ENCODE measurements at places on chromosomes 2 and 18. TPM values are rescaled to one million over a fixed set of nuclear protein-coding genes. Genes with fewer than 3 reads are reported as not detected.

GRCh38 chr18:44682871-44683221, 2.2 kb downstream of the SETBP1 start:
- no peak for DNase-seq

The CROCC2 gene
- total RNA-seq = not detected

GRCh38 chr2:74739129-74739528, 85.1 kb downstream of the SEMA4F start:
- DNase-seq = no peak

GRCh38 chr2:171327043-171327496, 106.7 kb downstream of the METTL8 start:
- DNase-seq = no peak

The NEU2 gene
- total RNA-seq = not detected

DNA sequence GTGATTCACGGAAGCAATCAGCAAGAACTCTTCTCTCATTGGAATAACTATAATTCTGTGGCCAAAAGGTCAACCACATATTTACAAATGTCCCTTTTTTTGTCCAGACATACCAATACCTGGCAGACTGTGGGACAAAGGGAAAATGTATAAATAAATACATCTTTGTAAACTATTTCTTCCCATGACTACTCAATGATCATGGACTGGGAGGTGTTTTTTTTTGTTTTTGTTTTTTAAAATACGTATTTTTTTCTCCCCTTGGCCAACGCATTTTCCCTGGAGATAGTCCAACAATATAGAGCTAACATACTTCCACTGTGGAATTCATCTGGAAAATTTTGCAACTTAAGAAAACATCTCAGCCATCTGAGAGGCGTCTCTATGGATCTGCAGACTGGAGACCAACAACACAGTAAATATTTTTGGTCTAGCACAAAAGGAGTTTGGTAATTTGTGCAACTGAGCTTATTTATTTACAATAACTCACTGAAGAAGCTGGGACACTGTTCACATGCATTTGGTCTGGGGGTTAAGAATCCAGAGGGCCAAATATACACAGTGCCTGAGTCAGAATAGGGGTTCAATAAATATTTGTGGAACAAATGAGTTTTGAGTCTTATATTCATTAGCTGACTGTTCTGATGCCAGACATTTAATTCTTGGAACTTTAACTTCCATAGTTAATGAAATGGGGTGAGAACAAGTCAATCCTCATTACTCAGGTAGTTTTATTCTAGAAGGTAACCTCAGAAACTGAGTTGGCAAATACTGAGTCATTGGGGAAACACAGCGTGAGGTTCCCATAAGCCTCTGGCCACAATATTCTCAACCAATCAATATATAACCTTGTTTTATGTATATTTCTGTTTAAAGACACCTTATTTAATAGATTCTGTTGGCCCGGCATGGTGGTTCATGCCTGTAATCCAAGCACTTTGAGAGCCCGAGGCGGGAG, 36.2 kb downstream of the CCBE1 start:
- no peak for DNase-seq

GRCh38 chr2:168255103-168255502, 7.7 kb upstream of the STK39 start:
- DNase-seq = no peak

- no peak for DNase-seq
Measured at GRCh38 chr2:96926236-96926635, 56.4 kb upstream of the SEMA4C start.

DNA sequence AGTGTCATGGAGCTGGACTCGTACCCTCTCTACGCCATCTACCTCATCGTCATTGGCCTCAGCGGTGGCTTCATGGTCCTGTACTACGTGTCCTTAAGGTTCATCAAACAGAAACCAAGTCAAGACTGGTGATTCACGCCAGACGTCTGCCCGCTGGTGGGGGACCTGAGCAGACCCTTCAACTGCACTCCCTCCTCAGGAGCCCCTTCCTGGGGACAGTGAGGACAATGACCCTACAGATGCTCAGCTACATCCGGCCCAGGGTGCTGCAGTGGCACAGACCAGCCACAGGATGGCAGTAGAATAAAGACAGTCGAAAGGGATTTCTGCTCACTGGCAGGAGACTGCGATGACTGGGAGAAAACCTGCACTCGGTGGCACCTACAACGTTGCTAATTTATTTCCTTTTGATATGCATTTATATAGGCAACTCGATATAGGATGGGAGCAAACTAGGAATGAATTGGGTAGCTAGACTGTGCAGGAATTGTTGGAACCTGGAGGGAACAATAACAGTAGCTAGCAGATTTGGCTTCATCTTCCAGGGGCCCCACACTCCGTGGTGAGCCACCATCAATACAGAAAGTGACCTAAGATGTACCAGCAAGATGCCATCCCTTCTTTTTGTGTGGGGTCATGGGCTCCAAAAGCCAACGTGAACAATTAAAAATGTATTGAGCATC, 39.2 kb downstream of the ABCG8 start:
- peak; percentile 74 for DNase-seq

DNA sequence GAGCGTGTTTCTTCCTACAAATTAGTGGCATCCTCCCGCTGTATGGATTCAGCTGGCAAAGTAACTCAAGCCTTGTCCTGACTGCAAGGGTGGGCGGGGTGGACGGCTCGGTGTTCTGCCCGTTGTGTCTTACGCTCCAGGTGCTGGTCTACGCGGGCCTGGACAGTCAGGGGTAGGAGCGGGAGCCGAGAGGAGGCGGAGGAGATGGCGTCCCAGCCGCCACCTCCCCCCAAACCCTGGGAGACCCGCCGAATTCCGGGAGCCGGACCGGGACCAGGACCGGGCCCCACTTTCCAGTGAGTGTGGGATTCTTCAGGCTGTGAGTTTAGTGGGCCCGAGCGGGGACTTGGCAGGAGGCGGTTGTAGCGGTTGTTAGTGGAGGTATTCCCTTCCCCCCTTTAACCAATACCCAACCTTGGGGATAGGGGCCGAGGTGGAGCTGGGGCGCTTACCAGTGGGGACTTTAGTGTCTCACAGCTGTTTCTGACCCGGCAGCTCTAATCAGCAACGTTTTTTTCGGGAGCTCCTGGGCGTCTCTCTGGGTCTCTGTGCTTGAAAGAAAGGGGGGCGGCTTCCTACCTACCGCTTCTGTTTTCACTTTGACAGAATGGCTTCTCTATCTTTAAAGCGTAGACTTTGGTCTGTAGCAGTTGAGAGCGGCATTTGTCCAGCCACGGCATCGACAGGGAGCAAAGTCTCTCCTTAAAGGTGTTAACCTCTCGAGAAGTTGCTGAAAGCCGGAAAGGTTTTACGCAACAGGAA, at the start of the genes PEX13 and PUS10:
Gene PEX13 (plus strand): TSS at position 165 of the 762 bp plus-strand sequence. CDS start 40 bp downstream, at position 205.
Gene PUS10 (minus strand): TSS at position 700 of the 762 bp plus-strand sequence. CDS start 6,365 bp downstream, outside the sequence.
- peak; percentile 60 for DNase-seq

The FIGN gene
- 14.0 TPM for total RNA-seq

DNA sequence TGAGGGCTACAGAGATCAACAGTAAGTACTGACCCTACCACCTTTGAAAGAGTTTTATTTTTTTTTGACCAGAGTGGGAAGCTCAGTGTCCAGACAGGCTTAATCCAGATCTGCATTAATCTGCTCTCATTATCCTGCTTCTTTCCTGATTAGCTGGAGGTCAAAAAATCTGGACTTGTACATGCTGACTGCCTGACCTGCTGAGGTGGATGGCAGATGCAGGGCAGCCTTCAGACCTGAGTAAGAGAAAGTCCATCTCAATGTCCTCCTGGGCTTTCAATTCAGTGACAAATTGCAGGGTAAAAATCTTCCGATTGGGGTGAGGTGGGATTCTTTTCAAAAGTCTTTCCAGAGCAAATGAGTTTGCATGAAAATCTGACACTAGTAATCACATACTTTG, 998.8 kb upstream of the PIK3C3 start:
- DNase-seq = no peak

GRCh38 chr2:197477797-197478196, 21.8 kb downstream of the HSPD1 start:
- no peak for DNase-seq

- DNase-seq = no peak
Measured at GRCh38 chr2:9168821-9169221, 37.8 kb upstream of the ASAP2 start.
